RCC 7860 (cell line): ENCODE measurements at places on chromosomes 6 and 20.

DNA sequence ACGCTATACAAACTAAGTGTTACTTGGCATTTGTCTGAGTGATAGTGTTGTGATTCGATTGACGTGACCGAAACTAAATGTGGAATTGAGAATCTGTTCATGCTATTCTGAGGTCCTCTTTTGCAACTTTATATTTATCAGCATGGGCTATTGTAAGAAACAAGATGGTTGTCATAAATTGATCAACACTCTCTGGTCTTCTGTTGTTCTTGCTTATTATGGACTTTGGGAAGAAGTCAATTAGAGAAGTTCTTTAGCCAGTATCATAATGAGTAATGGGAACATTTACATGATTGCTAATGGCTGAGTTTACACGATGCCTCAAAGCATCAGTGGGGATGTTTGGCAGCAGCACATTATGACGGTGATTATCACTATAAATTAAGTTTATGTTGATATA lies 195.0 kb downstream of the CD83 start:
- DNase-seq: no peak

- DNase-seq: no peak
Observed at GRCh38 chr20:54598352-54598751, 123.0 kb downstream of the DOK5 start.

DNA sequence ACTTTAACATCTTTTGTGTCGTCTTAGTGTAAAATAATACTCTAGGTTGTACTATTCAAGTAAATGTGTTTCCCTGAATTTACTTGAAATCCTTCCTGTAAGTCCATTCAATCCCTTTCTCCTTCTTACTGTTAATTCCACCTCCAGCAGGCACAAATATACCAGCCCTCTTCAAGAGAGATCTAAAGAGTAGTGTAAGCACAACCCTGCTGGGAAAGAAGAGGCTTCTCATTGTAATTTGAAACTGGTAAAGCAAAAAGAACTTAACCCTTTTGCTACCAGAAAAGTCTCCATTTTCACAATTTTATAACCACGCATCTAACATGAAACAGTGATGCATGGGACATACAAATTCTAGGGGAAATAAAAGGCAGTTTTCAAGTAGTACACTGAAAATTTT lies at the start of gene BMP5:
TSS of gene BMP5 (minus strand) at position 191 of the 400 bp plus-strand sequence. CDS start 725 bp downstream, outside the sequence.
- DNase-seq: no peak

GRCh38 chr6:144443157-144443556 lies 158.0 kb downstream of the UTRN start:
- DNase-seq: no peak

- no peak for DNase-seq
Observed at GRCh38 chr6:91358986-91359385, 772.1 kb upstream of the MAP3K7 start.

GRCh38 chr6:40344566-40345167 lies 242.5 kb downstream of the LRFN2 start:
- no peak for DNase-seq

- no peak for DNase-seq
Observed at GRCh38 chr6:107658920-107659865, 164.9 kb downstream of the SCML4 start.

DNA sequence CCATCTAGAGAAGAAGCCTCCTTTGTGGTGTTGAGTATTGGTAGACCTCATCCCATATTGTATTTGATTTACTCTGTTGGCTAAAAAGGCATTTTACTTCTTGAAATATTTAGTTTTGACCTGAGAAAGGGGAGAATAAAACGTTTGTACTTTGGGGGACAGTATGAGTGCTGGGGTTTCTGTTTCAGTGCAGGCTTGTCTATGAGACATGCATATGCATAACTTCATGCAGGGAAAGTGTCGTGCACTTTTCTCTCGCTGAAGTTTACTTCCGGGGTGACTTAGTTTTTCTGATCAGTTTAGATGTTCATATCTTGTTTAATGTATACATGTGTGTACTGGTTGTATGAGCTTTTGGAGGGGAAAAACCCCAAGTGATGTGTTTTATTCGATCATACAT lies 59.5 kb downstream of the UTRN start:
- DNase-seq: no peak

- no peak for DNase-seq
Observed at GRCh38 chr6:33843131-33844121, 39.6 kb upstream of the MLN start.

DNA sequence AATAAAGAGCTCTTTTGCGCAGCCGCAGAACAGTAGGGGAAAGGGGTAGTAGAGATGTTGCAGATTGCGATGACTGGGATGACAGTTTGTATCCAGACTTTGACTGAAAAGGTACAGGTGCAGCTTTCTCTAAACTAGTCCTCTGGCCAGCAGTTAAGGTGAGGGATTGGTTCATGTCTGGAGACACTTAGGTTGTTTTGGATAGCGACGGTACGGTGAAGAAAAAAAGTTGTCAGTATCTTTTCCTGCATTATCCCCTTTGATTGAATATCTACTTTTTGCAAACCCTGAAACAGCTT lies 537 bp downstream of the PRR3 start:
- DNase-seq: peak; percentile 29

- DNase-seq: no peak
Observed at GRCh38 chr6:119171864-119172588, 93.6 kb upstream of the FAM184A start.

DNA sequence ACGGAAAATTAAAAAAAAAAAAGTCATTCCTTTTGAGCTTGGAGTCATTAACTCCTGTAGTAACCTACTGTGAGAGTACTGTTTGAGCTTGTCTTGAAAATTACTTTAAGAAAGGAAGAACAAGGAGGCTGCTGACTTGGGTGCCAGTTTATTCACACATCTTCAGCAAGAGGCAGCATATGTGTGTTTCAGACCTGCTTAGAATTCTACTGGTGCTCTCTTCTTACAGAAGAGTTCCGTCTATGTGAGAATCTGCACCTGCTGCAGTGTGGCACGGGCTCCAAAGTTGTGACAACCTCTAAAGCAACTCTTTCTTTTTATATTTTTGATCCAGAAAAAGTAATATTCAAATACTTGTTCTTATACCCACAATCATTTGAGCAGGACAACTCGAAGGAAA lies 117.4 kb upstream of the SOX4 start:
- no peak for DNase-seq

DNA sequence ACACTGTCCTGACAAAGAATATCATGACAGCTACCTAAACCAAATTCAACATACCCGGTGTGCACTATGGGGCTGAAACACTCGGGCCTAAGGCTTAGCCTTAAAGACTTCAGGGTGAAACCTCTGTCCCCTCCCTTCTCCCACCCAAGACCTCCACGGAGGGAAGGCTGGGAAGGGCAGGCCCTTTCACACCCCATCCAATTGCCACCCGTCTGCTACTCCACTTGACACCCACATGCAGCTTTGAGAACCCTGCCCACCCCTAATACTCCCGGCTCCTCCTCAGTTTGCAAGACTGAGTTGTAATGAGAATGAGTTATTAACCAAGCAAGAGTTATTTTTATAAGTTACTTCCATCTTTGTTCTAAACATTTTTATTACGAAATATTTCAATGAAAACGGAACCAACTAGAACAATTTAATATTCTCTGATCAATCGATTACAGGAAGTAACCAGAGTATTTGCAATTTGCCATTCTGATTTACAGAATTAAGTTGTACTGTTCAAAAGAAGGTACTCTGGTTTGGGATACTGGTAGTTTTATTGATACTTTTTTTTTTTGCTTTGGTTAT lies 3.7 kb downstream of the TAF4 start:
- DNase-seq: no peak

- DNase-seq: no peak
Observed at GRCh38 chr6:81614292-81614691, 138.2 kb downstream of the TENT5A start.

DNA sequence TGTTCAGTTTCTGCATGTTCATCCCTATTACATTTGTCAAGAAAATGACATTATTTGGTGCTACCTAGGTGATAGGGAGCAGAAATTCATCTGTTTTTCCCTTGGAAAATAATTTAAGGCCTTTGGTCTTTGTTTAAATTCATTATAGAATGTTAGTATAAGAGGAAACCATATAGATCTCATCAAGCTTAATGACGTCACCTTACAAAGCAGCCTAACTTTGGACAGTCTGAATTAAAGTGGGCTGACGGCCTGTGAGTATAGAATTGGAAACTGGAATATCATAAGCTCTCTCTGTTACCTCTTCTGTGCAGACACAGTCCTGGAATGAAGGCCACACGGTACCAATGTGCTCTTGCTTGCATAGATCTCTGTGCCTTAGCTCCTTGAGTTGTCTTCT lies 108.1 kb downstream of the TBC1D7 start:
- DNase-seq: no peak

GRCh38 chr20:47705497-47705856 lies 79.8 kb downstream of the SULF2 start:
- no peak for DNase-seq

GRCh38 chr20:41034239-41034638 lies 5.6 kb downstream of the TOP1 start:
- no peak for DNase-seq

GRCh38 chr6:132143258-132143657 lies 192.1 kb upstream of the CCN2 start:
- DNase-seq: no peak

- DNase-seq: peak; percentile 21
Observed at GRCh38 chr6:1436334-1437306, 47.2 kb downstream of the FOXF2 start.

- no peak for DNase-seq
Observed at GRCh38 chr20:45345104-45345936, 2.9 kb downstream of the SDC4 start.

DNA sequence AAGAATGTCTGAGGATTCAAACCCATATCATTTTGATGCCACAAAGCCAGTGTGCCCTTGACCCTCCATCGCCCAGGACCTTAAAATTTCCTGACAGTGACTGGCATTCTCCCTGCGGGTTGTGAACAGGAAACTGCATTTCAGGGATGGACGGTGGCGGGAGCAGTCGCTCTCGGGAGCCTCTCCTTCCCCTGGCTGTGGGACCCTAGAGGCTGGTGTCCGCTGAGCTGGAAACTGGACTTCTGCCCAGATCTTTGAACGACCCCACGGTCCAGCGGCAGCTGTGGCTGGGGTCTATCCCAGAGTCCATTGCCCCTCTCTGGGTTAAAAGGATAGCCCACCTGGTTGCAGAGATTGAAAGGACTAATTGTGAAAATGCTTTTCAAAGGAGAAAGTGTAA lies 1.4 kb upstream of the SEC63 start:
- no peak for DNase-seq
